Neural crest cell (in vitro differentiated cells): ENCODE measurements at places on chromosomes 11 and 22.

DNA sequence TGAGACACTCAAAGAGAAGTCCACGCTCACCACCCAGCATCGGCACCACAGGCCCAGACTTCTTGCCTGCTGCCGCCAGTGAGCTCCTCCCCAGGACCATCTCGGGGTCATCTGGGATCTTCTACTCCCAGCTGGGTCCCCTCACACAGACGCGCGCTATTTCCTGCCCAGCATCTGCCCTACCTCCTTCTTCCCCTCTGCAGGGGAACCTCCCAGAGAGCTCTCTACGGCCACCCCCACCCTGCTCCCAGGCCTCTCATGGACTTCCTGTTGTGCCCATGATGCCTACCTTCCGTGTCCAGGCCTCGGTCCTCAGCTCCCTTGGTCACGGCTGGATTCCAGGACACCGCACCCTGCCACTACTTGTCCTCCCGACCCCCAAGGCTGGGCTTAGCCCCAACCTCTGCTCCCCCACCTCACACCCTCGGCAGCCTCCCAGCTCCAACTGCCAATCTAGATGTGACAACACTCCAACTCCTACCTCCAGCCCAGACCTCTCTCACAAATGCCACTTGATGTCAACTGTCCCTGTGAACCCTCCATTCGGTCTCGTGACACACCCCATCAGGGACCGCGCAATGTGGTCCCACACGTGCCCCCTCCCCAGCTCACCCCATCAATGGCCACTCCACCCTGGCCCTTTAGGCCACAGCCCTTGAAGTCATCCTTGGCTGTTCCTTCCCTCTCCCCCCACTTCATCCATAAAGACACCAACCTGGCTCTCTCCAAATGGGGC lies 45.3 kb downstream of the SGSM3 start:
- no peak for DNase-seq

DNA sequence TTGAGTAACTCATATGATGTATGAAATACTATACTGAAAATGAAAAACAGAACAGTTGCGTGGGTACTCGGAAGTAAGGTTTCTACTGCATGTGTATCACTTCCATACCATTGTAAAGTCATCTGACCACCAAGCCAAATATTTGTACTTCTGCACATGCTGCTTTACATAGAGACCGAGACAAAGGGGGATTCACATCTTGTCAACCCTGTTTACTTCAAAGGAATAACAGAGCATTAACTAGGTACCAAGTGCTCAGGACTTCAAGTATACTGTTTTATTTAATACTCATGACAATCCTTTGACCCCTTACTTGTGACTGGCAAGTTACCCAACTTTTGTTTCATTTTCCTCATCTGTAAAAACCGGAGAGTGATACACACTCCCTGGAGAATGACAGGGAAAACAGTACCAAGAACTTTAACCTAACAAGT lies 9.9 kb downstream of the MAPK1 start:
- DNase-seq: no peak

DNA sequence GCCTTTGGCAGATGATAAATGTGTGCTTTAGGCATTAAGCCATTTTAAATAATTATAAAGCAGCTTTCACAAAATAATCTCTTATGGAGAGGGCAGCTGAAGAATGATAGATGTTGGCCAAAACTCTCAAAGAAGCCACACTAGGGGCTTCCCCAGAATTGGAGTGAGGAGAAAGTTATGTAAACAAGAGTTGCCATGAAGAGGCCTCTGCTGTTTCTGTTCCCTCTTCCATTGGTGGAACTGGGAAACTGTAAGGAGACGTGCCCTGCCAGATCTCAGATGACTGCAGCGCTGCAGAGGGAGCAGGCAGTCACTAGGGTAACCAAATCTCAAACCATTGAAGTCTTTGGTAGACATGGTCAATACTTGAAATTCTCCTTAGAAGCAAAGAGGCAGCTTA lies 19.4 kb upstream of the APLP2 start:
- no peak for DNase-seq

DNA sequence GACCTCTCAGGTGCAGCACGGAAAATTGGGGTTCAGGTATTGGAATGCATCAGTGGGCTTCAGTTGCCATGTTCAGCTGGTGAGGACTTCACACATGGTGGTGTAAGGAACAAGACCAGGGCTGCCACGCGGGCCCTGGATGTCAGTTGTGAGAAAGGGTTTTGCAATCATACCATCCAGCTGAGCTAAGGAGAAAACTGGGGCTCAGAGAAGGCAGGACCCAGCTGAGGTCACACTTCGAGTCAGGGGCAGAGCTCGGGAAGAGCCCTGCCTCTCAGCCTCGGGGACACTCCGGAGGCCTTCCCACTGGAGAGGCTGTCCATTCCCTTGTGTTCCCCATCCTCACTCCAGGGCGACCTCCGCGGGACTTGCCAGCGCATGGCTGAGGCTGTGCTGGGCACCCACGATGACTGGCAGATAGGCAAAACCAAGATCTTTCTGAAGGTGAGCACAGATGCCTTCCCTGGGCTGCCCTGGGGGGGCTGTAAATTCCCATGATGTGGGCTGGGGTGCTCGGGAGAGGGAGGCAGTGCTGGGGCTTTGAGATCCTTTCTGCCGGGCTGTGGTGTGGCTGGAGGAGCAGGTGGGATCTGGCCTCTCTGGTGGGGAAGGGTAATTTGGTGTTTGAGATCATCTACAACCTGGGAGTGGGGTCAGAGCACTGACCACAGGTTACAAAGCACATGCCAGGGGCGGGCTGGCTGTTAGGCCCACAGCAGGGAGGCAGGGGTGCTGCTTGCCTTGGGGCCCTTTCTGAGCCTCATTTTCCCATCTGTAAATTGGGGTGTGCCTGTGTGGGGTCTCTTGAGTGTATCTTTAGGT lies 47.2 kb downstream of the MYO7A start:
- no peak for DNase-seq

DNA sequence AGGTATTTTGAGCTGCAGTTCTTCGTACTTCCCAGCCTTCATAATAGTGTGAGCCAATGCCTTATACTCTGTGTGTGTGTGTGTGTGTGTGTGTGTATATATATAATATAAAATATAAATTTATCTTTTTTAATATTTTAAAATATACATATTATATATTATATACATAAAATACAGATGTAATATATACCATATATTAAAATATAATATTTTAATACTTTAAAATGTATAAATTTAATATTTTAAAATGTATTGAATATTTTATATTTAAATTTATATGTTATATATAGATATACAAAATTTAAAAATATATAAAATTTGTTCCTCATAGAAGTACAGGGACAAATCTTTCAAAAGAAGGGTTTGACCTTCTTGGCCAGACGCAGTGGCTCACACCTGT lies 53.7 kb upstream of the CARD18 start:
- DNase-seq: no peak

- DNase-seq: no peak
These were observed 1.2 kb upstream of the GAL start for GRCh38 chr11:68683121-68683520.

DNA sequence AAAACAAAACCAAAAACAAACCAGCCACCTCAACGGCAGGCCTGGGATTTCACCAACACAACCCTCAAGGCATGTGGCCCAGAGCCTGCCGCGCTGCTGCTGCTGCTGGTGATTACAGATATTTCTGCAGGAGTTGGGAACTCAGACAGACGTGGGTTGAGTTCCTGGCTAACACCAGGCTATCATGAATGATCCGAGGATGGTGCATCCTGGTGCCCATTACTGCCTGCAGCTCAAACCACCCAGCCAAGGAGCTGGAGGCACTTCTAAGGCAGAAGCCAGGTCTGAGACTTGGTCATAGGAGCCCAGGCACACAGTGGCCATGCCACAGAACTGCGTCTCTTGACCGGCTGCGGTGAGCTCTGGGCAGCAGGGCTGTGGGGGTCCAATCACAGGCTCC lies 151.8 kb downstream of the MPPED1 start:
- no peak for DNase-seq

DNA sequence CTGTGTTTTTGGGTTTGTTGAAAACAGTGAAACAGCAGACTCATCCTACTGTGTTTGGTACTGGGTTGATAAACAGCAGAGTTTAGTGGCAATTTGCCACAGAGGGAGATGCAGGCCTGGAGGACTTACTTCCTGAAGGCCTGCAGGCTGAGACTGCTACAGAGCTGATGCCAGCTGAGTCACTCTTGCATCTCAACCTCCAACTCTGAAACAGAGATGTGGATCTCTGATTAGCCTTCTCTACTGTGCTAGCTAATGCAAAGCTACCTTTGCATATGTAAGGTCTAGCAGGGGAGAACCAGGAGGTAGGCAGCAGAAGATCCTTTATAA lies 14.3 kb downstream of the ATP5MG start:
- DNase-seq: no peak

DNA sequence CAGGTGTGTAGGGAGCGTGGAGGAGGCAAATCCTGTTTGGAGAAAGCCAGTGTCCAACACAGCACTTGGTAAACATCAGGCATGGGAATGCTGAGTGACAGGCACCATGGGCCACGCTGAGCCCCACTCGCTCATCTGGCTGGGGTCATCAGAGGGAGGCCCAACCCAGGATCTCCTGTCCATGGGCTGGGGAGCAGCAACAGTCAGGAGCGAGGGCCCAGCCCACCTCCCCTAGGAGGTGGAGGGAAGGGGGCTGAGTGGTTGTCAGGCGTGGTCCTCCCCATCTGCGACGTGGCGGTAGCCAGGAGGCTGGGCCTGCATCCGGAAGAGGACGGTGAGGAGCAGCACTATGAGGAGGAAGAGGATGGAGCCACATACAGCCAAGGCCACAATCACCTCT lies 8.8 kb downstream of the ACP2 start:
- DNase-seq: no peak

DNA sequence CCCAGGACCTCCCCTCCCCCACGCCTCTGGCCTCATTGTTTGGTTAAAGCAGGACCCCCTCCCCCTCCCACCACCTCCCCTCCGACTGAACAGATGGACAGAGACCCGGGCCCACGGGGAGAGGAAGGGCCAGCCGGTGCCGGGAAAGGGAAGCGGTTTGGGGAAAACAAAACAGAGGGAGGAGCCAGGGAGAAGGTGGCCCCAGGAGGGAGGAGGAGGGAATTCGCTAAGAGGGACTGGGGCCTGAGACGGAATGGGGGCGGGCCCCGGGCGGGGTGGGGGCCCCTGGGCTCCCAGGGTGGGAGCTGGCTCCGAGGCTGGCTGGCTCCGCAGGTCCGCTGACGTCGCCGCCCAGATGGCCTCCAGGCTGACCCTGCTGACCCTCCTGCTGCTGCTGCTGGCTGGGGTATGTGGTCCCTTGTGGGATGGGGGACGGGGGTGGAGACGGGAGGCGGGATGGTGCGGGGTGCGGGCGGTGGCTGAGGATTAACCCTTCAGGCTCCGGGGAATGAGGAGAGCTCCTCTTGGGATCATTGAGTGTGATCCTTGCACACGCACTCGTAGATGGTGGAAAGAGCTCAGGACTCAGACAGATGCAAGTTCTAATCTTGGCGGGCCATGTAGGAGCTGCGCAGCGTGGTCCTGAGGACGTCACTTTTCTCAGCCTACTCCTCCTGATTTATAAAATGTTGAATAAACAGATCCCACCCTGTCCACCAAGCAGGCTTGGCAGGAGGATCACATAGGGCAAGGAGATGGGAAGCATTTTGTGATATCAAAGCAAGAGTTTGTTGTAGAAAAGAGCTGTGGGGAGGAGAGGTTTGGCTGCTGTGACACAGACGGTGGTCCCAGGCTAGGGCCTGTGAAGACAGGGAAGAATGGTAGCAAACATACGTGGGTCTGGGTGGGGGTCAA lies 688 bp downstream of the SERPING1 start:
- peak; percentile 81 for DNase-seq

GRCh38 chr11:55658608-55659007 lies 3.4 kb upstream of the OR4C6 start:
- DNase-seq: no peak

DNA sequence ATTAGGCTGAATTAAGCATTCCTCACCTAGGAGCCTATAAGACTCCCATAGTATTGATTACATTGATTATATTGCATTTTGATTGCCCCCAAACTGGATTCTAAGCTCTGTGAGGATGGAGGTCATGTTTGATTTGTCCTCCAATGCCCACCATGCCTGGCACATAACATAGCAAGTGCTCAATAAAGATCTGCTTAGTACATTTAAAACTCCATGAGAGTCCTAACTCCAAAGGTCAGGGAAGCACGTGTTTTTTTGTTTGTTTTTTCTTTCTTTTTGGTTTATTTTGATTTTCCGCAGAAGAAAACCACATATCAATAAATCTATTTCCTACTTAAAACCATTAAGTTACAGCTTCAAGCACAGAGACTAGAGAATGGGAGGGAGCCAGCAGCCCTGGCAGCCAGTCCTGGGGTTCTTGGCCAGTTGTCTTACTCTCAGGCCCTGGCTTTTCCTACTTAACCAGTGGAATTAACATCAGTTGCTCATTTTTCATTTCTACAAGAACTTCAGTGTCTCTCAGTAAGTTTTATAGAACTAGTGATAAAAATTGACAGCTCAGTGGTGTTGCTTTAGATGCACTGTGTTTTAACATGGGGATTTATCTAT lies 429.9 kb upstream of the CCDC90B start:
- DNase-seq: no peak

DNA sequence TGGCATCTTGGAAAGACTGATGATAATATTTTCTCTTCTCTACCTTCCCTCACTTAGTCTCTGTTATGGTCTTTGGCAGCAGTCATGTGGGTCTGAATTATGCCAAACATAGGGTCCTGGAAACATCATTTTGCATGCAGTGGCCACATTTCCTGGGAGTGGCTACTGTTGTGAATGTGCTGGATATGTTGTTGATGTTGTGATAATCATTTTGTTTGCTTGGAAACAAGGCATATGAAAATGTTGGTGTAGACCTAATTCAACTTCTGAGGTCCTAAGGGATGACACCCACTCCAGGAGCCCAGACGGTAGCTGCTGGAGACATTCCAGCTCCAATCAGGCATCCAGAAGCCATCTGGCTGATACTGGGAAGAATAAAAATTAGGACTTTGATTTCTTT lies 109.7 kb downstream of the DCDC1 start:
- DNase-seq: no peak

DNA sequence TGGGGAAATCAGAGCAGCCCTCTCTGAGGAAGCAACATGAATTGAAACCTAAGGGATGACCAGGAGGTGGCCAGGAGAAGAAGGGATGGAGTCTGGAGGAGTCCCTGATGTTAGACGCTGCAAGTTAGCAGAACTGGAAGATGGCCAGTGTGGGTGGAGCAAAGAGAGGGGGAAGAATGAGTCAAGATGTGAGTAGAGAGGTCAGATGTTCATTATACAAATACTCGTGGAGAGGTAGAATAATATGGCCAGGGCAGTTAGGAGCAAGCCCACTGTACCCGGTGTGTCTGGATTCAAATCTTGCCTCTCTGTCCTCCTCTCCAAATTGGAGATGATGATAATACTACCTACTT lies 242.0 kb downstream of the TENM4 start:
- no peak for DNase-seq

DNA sequence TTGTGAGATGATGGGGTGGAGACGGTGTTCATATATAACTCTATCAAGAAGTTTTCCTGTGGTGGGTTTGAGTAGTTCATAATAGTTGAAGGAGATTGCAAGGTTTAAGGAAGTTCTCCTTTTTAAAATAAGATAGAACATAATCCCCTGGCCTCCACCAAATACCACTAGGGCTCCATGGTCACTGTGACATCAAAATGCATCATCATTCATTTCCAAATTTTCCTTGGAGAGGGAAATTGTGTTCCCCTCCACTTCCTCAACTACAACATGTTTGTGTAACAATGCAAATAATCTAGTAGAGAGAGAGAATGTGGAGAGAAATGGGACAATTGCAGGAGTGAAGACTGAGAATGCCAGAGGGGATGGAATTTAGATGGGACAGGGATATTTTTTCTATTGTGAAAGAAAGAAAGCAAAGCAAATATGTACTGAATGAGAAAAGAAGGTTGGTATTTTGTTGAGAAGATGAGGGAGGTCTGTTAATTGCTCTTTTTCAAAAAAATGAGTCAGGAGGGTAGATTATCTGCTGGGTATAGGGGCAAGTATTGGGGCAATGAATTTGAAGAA lies 33.4 kb upstream of the ZBED5 start:
- DNase-seq: no peak
